IMR-90 (cell line): ENCODE measurements at places on chromosomes 7 and 10.

DNA sequence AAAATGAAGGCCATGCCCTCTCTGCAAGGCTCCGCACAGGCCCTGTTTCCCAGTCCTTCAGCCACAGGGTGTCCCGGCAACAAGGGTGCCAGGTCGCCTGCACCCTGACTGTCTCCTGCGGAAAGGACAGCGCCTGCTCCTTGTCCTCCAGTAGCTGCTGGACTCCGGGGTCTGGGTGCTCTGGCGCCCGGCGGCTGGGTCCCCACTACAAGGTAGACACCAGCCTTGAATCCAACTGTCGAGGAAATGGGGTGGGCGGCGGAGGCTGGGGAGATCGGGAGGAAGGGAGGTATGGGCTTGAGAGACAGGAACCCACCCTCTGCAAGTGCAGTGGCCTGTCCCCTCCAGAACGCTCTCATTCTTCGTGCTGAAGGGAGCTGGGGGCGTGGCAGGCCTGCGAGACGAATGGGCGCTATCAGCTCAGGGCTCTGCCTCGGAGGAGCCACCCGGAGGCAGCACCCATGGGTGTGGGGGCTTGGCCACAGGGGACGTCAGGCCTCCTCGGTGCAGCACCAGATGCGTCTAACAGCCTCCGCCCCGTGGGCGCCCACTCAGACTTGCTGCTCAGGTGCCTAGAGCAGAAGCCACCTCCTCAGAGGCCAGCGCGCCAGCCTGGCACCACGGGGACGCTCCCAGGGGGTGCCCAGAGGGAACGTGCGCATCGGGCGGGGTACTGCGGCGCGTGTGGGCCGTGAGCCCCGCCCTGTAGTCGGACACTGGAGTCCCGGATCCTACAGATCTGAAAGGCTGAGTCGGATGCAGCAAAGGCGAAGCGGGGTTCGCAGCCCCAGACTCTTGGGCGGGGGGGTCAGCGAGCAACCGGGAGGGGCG, 15.6 kb downstream of the ADAM8 start:
- DNase-seq = no peak

- DNase-seq = no peak
These were observed 143.5 kb upstream of the ZMIZ1 start for GRCh38 chr10:78925275-78925674.

DNA sequence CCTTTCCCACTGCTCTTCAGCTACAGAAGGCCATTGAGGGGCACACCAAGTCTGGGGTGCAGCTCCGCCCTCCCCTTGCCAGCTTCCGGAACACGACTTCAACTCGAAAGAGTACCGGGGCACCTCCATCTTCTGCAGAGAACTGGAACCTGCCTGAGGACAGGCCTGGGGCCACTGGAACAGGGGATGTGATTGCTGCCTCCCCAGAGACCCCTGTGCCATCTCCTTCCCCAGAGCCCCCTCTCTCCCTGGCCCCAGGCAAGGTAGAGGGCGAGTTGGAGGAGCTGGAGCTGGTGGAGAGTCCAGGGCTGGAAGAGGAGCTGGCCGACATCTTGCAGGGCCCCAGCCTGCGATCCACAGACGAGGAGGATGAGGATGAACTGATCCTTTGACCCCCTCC, 10.9 kb downstream of the FAM131B start:
- no peak for DNase-seq

GRCh38 chr7:34734771-34735170, 76.8 kb downstream of the NPSR1 start:
- DNase-seq = no peak

DNA sequence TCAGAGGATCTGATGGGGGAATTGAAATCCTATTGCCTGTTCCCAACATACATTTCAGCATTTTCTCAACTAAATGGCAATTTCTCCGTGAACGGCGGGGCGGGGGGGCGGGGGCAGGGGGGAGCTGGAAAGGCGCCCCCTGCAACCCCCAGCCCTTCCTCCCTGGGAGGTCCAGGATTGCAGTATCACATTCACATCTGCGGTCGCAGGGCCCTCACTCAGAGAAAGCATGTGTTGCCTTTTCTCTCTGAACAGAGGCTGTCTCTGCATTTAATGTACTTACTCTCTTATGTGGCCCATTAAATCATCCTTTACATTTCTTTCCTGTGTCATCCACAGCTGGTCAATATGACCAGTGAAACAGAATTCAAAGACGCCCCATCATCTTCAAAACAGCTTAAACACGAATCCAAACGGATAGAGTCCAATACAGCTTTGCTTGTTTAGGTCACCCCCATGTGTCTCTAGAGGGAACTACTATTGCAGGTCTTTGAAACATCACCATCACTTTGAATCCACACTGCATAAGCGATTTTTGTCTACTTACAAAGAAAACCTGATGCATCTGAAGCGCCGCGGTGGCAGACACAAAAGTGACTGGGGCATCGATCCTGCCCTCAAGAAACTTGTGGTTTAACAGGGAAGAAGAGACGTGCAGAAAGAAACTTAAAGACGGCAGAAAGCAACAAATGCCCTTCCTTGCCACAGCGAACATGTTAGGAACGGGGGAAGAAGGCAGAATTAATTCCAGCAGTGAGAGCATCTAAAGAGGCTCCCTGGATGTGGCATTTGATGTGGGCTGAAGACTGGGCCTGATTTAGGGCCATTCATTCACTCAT, 17.0 kb upstream of the ECHDC3 start:
- peak; percentile 79 for DNase-seq

DNA sequence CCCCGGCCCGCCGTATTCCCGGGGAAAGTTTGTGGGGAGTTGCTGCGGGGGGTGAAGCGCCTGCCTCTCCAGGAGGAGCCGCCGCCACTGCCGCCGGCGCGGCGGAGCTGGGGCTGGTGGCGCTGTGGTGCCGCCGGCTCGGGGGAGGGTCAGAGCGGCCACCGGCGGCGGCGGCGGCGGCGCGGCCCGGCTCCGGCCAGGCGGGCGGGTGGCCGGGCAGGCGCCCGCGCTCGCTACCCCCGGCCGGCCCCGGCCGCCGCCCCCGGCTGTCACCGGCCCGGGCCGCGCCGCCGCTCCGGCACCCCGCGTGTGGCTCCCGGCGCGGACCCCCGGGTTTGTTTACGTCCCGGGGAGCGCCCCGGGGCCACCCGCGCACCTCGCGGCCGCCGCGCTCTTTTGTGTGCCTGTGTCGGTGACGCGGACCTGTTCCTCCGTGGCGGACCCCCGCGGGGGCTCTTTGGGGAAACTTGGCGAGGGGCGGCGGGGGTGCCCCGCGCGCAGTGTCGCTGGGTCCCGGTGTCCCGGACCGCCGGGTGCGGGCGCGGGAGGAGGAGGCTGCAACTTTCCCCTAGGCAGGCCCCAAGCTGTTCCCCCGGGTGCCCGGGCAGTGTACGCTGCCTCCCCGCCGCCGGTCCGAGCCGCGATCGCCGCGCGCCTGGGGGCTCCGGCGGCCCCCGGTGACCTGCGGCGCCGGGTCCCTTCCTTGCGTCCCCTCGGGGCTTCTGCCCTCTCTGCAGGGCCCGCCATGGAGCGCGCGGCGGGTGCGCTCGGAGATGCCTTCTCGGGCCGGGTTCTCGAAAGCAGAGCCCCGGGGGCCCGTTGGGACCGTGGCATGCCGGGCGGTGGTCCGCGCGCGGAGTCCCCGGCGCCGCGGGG, 593 bp upstream of the CUX1 start:
- DNase-seq = peak; percentile 37

- DNase-seq = no peak
These were observed 603.5 kb downstream of the ARL4A start for GRCh38 chr7:13290975-13291374.

- DNase-seq = peak; percentile 29
These were observed 11.6 kb downstream of the MLXIPL start for GRCh38 chr7:73612598-73613269.

- DNase-seq = peak; percentile 46
These were observed 53.9 kb upstream of the IL6 start for GRCh38 chr7:22672846-22673680.

DNA sequence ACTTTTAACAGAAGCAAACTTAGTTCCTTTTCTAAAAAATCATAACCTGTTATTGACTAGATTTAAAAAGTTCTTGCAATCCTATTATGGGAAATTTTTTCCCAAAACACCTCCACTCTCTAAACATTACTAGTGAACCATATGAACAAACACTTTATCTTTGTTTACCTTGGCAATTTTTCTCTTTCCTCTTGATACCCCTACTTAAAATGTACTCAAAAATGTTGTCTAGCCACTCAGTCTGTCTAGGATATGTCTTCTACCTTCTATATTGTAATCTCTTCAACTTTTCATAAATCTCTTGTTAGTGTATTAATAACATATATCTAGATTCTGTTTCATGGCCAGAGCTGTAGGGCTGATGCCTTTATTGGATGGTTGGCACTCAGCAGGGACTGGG, 630.0 kb upstream of the GRM3 start:
- no peak for DNase-seq

DNA sequence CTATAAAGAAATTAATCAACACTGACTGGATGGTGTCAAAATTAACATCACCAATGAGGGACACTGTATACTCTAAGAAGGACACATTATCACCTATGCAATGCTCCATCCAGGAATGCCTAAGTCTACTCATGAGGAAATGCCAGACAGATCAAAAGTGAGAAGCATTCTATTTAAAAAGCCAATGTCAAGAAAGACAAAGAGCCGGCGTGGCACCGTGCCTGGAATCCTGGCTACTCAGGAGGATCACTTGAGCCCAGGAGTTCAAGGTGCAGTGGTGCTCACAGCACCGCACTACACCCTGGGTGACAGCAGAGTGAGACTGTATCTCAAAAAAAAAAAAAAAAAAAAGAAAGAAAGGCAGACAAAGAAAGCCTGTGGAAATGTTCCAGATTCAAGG, 45.5 kb upstream of the ANAPC16 start:
- DNase-seq = no peak

DNA sequence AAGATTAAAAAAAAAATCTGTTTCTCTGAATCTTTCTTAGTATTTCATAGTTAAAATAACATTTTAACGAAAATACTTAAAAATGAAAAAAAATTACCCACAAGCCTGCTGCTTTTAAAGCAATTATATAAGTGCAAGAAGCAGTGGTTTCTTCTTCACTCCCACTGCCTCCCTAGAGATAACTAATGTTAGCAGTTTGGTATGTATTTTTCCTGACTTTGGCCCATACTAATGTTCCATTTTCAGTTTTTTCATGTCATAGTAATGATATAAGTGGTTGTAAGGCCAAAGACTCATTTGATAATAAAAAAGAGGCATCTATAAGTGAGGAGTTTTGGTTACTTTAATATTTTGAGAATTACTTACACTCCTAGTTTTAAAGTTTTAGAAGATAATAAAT, 24.3 kb upstream of the LAMB1 start:
- no peak for DNase-seq

- DNase-seq = no peak
These were observed 18.0 kb upstream of the SFMBT2 start for GRCh38 chr10:7428673-7429350.

DNA sequence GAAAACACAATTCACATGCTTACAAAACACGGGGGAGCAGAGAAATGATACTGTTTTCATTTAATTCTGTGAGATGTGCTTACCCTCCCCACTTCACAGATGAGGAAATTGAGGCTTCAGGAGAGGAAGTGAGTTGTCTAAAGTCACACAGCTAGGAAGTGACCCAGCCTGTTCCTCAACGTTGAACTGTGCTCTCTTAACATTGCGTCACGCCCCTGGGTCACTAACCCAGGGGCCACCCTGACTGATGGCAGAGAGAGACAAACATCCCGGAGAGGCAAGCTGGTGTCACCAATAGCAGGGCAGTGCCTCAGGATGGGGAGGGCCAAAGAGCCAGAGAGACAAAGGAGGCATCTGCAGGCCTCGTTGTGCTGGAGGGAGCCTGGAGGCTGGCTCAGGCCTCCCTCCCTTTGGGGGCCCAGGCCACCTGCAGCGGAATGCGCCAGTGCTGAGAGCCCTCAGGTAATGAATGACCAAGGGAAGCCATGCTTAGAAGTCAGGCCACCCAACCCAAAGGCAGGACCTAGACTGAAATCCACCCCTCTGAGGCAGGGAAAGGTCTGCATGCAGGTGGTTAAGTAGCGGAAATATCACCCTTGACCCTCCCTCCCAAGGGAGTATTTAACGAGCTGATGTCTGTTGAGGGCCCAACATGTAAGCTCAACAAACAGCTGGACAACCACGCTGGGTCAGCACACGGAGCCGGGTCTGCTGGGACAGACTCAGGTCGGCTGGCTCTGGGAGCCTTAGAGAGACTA, 81.3 kb downstream of the C10orf105 start:
- DNase-seq = no peak

DNA sequence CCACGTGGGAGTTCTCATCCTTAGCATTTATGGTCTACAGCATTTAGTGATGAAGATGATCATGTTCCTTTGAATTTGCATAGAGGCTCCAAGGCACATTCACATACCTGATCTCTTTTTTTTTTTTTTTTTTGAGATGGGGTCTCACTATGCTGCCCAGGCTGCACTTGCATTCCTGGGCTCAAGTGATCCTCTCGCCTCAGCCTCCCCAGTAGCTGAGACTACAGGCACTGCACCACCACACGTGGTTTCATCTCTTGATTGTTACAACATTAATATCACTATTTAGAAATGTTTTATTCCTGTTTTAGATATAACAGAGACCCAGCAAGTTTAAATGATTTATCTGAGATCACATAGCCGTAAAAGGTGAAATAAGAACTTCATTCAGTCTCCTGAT, 13.8 kb downstream of the CDHR3 start:
- no peak for DNase-seq

- no peak for DNase-seq
These were observed 49.7 kb upstream of the DDC start for GRCh38 chr7:50614721-50615518.

GRCh38 chr10:77949167-77949566, 22.6 kb upstream of the DLG5 start:
- peak; percentile 70 for DNase-seq

- no peak for DNase-seq
These were observed 656.5 kb downstream of the SDK1 start for GRCh38 chr7:3957472-3958108.

DNA sequence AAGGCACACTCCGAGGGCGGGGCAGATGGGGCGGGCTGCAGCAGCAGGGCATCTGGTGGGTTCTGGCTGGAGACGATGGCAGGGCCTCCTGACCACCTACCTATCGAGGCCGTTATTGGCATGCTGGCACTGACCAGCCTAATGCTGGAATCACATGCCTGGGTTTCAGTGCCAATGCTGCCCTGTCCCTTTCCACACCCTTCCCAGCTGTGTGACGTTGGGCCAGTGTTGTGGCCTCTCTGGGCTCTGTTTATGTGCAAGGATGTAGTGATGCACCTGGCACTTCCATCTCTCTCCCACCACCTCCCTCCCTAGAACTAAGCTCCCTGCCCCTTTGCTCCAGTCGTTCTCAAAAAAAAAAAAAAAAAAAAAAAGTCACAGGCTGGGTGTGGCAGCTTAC, 132.9 kb downstream of the ZMIZ1 start:
- DNase-seq = no peak

GRCh38 chr10:44557596-44558191, 172.8 kb upstream of the CXCL12 start:
- no peak for DNase-seq

DNA sequence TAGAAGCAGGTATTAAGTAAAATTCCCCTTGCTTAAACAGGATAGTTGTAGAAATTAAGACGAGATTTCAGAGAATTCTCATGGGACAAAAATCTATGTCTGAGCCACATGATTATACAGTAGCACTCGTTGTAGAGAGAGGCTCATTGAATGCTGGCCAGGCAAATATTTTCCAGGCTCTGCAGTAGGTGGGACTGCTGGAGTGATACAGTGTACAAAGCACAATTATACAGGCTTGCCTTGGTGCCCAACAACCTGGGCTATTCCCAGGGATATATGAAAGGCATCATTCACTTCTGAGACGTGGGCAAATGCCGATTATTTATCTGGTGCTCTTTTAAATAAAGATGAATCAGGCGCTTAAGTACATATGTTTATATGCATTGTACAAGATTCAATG, 380.6 kb downstream of the PHTF2 start:
- no peak for DNase-seq
